A673 (cell line): ENCODE measurements at places on chromosomes 13 and 19.

DNA sequence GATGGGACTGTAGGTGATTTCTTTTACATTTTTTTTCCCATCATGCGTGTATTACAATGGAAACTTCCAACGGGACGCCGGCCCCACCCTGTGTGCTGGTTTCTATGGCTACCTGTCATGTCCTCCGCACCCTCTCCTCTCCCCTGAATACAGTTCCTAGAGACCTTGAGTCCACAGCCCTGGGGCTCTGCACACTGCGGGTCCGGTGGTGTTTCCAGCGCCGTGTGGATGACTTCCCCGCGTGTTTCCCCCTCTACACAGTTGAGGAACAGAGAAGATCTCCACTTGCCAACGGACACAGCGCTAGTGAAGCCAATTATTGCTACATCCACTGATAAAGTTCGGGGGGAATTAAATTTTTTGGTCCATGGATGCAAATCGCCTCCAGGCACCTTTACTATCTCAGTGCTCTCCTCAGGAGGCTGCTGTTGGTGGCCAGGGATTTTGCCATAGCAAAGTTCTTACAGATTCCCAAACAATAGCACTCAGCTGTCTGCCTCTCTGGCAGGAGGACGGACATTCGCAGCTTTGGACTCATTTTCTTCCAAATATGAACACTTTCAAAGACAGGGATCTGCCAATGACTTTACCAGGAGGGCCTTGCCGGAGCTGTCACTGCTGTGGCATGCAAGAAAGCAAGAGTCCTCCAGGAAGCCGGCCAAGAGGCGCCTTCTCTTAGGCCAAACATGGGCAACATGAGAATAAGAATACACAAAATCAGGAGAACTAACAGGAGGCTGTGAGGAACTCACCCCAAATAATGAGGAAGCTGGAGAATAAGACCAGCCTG lies 39.3 kb upstream of the GAS6 start:
- H3K36me3 ChIP-seq = no peaks in the 10 kb centered on the region
- no peak overlapping the region for H3K27ac ChIP-seq
- no peak overlapping the region for H3K4me3 ChIP-seq
- no peaks in the 10 kb centered on the region for H3K4me1 ChIP-seq
- H3K27me3 ChIP-seq = peaks cover 36% of the 10 kb centered on the region
- DNase-seq = no peak

- no peak overlapping the region for H3K4me3 ChIP-seq
- H3K36me3 ChIP-seq = no peaks in the 10 kb centered on the region
- DNase-seq = no peak
- H3K27ac ChIP-seq = no peak overlapping the region
- no peaks in the 10 kb centered on the region for H3K27me3 ChIP-seq
Observed at GRCh38 chr19:2560369-2560768, 84.4 kb downstream of the GADD45B start.

- H3K27me3 ChIP-seq = no peaks in the 10 kb centered on the region
- H3K36me3 ChIP-seq = no peaks in the 10 kb centered on the region
- no peak for DNase-seq
- no peak overlapping the region for H3K27ac ChIP-seq
Observed at GRCh38 chr13:30081331-30081730, 226.0 kb downstream of the KATNAL1 start.

DNA sequence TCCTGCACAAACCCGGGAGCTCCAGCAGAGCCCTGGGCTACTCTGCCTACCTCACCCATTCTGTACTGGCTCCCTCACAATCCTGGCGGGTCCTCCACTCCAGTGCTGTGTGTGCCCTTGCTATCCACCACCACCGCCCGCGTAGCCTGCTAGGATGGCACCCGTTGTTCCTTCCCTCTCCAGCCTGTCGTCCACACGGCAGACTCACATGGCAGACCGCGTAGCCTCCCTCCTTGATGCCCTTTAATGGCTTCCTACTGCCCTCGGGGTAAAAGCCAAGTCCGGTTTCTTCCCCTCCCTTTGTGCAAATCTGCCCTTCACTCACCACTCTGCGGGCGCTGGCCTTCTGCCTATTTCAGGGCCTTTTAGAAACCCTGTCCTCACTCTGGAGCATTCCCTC lies 106.6 kb downstream of the RAB20 start:
- peaks cover 7% of the 10 kb centered on the region for H3K36me3 ChIP-seq
- no peak overlapping the region for H3K4me3 ChIP-seq
- no peak for DNase-seq
- H3K27ac ChIP-seq = no peak overlapping the region
- H3K4me1 ChIP-seq = no peaks in the 10 kb centered on the region
- H3K27me3 ChIP-seq = no peaks in the 10 kb centered on the region

- H3K27me3 ChIP-seq = no peaks in the 10 kb centered on the region
- no peak for DNase-seq
- H3K27ac ChIP-seq = no peak overlapping the region
- H3K4me3 ChIP-seq = no peak overlapping the region
- H3K36me3 ChIP-seq = peaks cover 47% of the 10 kb centered on the region
Observed at GRCh38 chr19:1921825-1922224, 16.6 kb downstream of the ADAT3 start.

DNA sequence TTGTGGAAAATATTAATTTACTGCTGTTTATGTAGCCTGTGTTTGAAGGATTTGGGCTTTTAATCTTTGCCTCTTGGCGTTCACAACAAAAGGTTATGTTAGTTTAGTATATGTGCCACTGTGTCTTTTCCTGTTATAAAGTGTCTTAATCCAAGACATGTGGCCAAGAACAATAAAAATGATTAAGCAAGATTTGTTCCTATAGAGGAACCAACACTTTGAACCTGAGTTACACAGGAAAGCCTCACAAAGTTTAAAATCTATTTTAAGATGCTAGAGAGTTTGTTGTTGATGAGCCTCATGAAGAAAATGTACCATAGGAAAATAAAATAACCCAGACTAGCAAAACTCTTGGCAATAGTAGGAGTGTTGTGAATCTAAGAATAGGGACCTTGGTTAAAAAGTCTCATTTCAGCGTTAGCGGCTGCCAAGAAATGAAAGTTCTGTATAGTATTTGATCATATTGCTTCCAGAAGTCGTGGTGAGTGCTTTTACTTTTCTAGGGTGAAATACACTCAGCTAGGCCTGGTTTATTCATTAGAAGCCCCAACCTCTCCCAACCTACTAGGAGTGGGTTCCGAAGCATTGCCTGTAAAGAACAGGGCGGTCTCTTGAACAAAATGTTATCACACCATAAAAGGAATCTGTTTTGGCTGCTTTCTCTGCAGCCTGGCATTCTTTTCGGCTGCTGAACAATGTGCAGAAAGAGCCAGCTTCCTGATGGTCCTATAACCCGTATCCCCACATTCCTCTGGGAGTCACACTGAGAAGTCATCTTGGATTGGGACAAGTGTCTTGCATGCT lies 102.6 kb downstream of the LRCH1 start:
- no peaks in the 10 kb centered on the region for H3K36me3 ChIP-seq
- H3K4me1 ChIP-seq = peaks cover 52% of the 10 kb centered on the region
- H3K27me3 ChIP-seq = no peaks in the 10 kb centered on the region
- H3K4me3 ChIP-seq = peak overlapping the region; percentile 21

DNA sequence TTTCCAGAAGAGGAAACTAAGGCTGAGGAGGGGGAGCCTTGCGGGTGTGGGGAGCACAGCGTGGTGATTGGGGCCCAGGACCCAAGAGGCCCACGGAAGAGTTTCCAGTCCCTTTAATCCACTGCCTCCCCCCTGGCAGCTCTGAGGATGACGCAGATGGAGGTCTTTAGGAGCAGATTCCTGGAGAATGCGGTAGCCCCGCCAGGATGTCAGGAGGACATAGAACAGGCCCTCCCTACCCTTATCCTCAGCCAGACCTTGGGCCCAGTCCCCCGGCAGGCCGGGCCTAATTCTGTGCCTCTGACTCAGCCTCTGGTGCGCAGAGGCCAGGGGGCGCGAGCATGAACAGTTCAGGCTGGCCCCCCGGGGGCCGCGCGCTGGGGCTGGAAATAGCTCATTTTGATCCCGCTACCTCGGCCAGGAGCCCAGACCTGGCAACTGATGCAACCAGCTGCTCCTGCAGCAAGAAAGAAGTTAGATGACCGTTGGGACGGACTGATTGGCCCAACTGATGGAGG lies 461 bp upstream of the HSPB6 start:
- peaks cover 23% of the 10 kb centered on the region for H3K36me3 ChIP-seq
- H3K4me1 ChIP-seq = peaks cover 32% of the 10 kb centered on the region
- peak overlapping the region; percentile 78 for H3K27ac ChIP-seq
- peak; percentile 49 for DNase-seq

- no peaks in the 10 kb centered on the region for H3K4me1 ChIP-seq
- H3K27me3 ChIP-seq = no peaks in the 10 kb centered on the region
- no peak overlapping the region for H3K4me3 ChIP-seq
- H3K36me3 ChIP-seq = no peaks in the 10 kb centered on the region
- DNase-seq = no peak
- no peak overlapping the region for H3K27ac ChIP-seq
Observed at GRCh38 chr13:26819046-26819445, 58.5 kb upstream of the GPR12 start.

GRCh38 chr13:98741741-98742435 lies 10.6 kb downstream of the SLC15A1 start:
- H3K36me3 ChIP-seq = no peaks in the 10 kb centered on the region
- H3K4me3 ChIP-seq = no peak overlapping the region
- H3K4me1 ChIP-seq = no peaks in the 10 kb centered on the region
- no peaks in the 10 kb centered on the region for H3K27me3 ChIP-seq
- DNase-seq = no peak
- no peak overlapping the region for H3K27ac ChIP-seq

GRCh38 chr19:9345005-9345404 lies 17.8 kb upstream of the ZNF177 start:
- H3K4me1 ChIP-seq = no peaks in the 10 kb centered on the region
- no peaks in the 10 kb centered on the region for H3K27me3 ChIP-seq
- DNase-seq = no peak

- no peaks in the 10 kb centered on the region for H3K27me3 ChIP-seq
- DNase-seq = no peak
- H3K4me1 ChIP-seq = peaks cover 4% of the 10 kb centered on the region
Observed at GRCh38 chr13:85373322-85373721, 425.9 kb downstream of the SLITRK6 start.

- H3K27me3 ChIP-seq = no peaks in the 10 kb centered on the region
- H3K4me1 ChIP-seq = no peaks in the 10 kb centered on the region
- DNase-seq = no peak
- H3K27ac ChIP-seq = no peak overlapping the region
Observed at GRCh38 chr13:75414036-75414827, 67.7 kb downstream of the TBC1D4 start.

GRCh38 chr19:42343344-42344110 lies 18.1 kb downstream of the MEGF8 start:
- H3K36me3 ChIP-seq = peaks cover 5% of the 10 kb centered on the region
- no peak for DNase-seq
- no peak overlapping the region for H3K27ac ChIP-seq
- H3K4me1 ChIP-seq = no peaks in the 10 kb centered on the region
- H3K4me3 ChIP-seq = no peak overlapping the region

- H3K4me3 ChIP-seq = no peak overlapping the region
- no peaks in the 10 kb centered on the region for H3K36me3 ChIP-seq
- DNase-seq = no peak
- peaks cover 22% of the 10 kb centered on the region for H3K27me3 ChIP-seq
- H3K27ac ChIP-seq = no peak overlapping the region
Observed at GRCh38 chr13:34935841-34936240, 6.2 kb upstream of the NBEA start.

GRCh38 chr13:111663505-111663904 lies 343.1 kb downstream of the TEX29 start:
- H3K36me3 ChIP-seq = no peaks in the 10 kb centered on the region
- no peak for DNase-seq
- H3K4me3 ChIP-seq = no peak overlapping the region
- no peak overlapping the region for H3K27ac ChIP-seq
- H3K4me1 ChIP-seq = no peaks in the 10 kb centered on the region

GRCh38 chr13:92137520-92137919 lies 739.1 kb downstream of the GPC5 start:
- H3K4me3 ChIP-seq = no peak overlapping the region
- no peak overlapping the region for H3K27ac ChIP-seq
- no peak for DNase-seq
- H3K36me3 ChIP-seq = no peaks in the 10 kb centered on the region
- H3K4me1 ChIP-seq = peaks cover 7% of the 10 kb centered on the region
- no peaks in the 10 kb centered on the region for H3K27me3 ChIP-seq

DNA sequence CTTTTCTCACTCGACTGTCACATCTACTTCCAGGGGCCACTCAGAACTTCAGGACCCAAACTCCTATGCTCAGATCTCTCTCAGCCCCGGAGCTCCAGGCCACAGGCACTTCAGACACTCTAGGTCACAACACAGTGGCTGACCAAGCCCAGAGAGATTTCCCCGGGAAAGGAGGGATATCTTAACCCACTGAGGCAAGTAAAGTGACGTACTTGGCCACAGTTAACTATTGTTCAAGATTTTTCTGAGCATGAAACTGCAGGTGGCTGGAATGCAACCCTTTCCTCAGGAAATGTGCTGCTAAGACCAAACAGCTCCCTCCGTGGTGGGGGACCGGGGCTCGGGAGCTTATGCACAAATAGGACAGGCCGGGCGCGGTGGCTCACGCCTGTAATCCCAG lies 23.9 kb downstream of the OPA3 start:
- H3K27me3 ChIP-seq = no peaks in the 10 kb centered on the region
- no peak overlapping the region for H3K4me3 ChIP-seq
- no peaks in the 10 kb centered on the region for H3K36me3 ChIP-seq
- H3K4me1 ChIP-seq = no peaks in the 10 kb centered on the region
- H3K27ac ChIP-seq = no peak overlapping the region

DNA sequence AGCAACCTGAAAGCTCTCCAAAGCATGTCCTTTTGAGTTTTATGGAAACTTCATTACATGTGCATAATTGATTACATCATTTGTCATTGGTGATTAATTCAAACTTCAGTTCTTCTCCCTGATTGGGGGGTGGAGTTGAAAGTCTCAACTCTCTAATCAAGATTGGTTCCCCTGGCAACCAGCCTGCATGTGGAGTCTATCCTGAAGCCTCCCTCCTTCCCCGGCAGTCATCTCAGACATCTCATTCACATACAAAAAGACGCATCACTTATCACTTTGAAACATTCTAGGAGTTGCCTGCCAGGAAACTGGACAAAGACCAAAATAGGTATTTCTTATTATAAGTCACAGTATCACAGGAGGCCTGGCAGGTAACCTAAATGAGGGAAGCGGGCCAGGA lies 50.5 kb downstream of the TEX26 start:
- no peak overlapping the region for H3K27ac ChIP-seq
- no peaks in the 10 kb centered on the region for H3K4me1 ChIP-seq
- H3K36me3 ChIP-seq = no peaks in the 10 kb centered on the region
- no peak for DNase-seq
- no peak overlapping the region for H3K4me3 ChIP-seq
- no peaks in the 10 kb centered on the region for H3K27me3 ChIP-seq

GRCh38 chr13:94198681-94199080 lies 280.8 kb downstream of the DCT start:
- peak overlapping the region; percentile 28 for H3K27ac ChIP-seq
- no peak overlapping the region for H3K4me3 ChIP-seq
- DNase-seq = peak; percentile 78
- H3K4me1 ChIP-seq = peaks cover 33% of the 10 kb centered on the region

GRCh38 chr19:44499962-44500949 lies at the start of gene ZNF180:
TSS of gene ZNF180 (minus strand) at chr19:44500522. CDS start at chr19:44497334, 3,188 bp downstream.
- H3K36me3 ChIP-seq = peaks cover 23% of the 10 kb centered on the region
- H3K4me3 ChIP-seq = peak within 1 kb of the TSS; percentile 84
- peak; percentile 96 for DNase-seq
- no peaks in the 10 kb centered on the region for H3K27me3 ChIP-seq
- no peaks in the 10 kb centered on the region for H3K4me1 ChIP-seq
